NCI-H345 (cell line): ENCODE measurements at places on chromosomes 5 and 9.
A peak's percentile ranks its signal among the peaks of the same experiment; 100 is the strongest.

DNA sequence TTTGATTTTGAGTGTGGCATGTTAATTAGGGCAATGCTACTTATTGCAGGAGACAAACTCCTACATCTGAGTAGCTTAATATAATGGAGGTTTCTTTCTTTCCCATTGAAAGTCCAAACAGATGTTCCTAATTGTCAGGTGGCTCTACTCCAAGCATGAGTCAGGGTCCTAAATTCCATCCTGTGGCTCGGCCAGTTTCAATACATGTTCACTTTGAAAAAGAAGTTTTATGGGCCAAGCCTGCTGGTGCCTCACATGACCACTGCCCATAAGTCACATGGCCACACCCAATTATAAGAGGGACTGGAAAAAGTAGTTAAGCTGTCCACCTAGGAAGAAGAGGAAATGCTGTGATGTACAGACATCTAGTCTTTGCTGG is 170.4 kb downstream of the ARRDC3 start:
- no peak for DNase-seq

DNA sequence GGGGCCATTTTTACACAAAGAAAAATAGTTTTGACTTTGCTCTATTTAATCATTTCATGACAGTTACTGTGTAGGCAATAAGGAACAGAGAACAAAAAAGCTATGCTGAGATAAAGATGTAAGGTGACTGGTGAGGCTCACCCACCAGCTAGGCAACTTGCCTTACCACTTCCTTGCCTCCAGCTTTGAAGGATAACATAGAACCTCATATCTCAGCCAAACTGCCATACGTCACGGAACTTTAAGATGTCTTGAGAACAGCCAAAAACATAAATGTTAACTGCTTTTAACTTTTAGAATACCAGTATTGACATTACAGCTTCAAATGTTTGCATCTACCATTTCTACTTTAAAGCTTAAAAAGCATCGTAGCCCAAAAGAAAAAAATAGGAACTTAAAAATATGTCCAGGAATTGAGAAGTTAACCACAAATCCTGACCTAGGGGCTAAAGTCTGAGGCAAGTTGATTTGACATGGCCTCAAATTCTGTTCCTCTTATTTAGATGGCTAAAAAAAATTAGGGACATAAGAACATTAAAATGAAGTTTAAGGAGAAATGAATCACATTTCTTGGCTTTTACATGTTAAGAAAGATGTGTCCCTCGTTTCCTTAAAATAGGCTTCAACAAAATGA is 7.7 kb upstream of the GCNT4 start:
- DNase-seq = no peak

GRCh38 chr9:124809211-124809610 is 32.3 kb downstream of the OLFML2A start:
- no peak for DNase-seq

DNA sequence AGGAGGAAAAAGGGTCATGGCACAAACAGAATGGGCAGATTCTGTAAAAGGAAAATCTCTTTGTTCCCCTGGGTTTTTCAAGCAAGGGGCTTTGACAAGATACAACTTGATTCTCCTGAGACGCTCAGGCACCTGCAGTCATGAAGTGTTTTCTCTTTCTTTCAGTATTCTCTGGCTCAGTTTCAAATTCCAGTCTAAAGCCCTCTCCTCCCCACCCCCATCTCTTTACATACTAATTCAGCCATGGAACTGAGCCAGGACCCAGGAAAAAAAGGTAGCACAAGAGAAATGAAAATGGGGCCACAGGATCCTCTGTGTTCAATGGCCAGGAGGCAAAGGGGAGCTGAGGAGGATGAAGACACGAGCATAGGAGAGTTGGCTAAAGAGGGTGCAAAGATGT is 408.4 kb downstream of the SPOCK1 start:
- DNase-seq = peak; percentile 88

GRCh38 chr5:67283988-67284487 is 87.4 kb upstream of the CD180 start:
- no peak for DNase-seq

- no peak for DNase-seq
Measured at GRCh38 chr5:100828071-100828897, 74.8 kb downstream of the ST8SIA4 start.
